ENCODE measurements at places on chromosomes 2 and 18.

DNA sequence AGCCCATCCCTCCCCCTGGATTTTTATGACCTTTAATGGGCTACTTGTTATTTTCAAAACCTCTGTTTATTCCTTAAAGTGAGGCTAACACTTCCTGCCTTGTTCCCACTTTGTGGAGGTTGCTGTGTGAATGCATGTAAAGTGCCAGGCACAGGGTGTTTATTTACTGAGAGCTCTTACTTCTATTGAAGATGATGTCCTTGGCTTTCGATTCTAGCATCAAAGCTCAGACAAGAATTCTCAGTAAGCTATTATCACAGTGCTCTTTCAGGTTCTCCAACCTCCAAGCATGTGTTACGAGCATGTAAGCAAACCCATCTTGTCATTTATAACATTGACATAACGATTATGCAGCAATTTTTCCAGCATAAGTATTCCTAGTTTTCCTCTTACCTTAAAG, 44.2 kb downstream of the DPYSL5 start:
- DNase-seq: no peak

DNA sequence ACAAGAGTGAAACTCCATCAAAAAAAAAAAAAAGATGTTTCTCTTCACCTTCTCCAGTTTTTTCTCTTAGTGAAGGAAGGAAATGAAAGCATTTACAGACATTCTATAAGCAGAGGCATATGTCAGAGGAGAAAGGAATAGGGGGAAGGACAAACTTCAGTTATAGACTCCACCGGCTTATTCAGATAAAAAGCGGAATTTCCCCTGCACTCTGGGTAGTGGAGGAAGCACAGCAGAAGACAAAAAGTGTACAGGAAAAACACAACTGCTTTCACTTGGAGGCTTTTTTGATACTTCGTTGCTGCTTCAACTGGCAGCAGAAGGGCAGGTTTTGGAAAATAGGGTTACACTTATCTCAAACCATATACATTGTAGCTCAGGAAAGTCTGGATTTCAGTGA, 3.2 kb upstream of the MGAT4A start:
- DNase-seq: no peak

GRCh38 chr2:238864207-238865014, 16.5 kb downstream of the TWIST2 start:
- DNase-seq: peak; percentile 92

DNA sequence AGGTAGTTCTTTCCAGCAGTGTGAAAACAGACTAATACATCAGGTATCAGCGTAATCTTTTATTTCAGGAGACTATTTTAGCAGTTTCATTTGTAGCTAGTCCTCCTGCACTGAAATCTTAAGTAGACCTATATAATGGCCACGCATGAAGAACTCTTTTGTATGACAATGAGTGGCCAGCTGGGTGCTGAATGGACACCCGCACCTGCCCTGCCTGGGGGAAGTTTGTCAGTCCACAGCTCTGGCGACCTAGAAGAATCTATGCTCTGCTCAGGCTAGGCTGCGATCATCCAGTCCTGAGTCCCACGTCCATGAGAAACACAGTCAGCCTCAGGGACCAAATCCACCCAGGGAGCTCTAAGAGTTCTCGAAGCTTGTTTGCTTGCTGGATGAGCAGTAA, 709.2 kb upstream of the ID2 start:
- peak; percentile 19 for DNase-seq

DNA sequence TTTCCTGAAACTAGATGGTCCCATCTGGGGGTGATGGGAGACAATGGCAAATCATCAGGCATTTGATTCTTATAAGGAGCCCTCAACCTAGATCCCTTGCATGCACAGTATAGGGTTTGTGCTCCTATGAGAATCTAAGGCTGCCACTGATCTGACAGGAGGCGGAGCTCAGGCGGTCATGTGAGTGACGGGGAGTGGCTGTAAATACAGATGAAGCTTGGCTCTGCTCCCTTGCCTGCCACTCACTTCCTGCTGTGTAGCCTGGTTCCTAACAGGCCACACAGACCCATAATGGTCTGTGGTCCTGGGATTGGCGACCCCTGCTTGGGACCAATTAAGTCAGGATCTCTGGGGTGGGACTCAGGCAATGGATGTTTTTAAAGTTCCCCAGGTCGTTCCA, 293.4 kb downstream of the ZNF521 start:
- DNase-seq: no peak

DNA sequence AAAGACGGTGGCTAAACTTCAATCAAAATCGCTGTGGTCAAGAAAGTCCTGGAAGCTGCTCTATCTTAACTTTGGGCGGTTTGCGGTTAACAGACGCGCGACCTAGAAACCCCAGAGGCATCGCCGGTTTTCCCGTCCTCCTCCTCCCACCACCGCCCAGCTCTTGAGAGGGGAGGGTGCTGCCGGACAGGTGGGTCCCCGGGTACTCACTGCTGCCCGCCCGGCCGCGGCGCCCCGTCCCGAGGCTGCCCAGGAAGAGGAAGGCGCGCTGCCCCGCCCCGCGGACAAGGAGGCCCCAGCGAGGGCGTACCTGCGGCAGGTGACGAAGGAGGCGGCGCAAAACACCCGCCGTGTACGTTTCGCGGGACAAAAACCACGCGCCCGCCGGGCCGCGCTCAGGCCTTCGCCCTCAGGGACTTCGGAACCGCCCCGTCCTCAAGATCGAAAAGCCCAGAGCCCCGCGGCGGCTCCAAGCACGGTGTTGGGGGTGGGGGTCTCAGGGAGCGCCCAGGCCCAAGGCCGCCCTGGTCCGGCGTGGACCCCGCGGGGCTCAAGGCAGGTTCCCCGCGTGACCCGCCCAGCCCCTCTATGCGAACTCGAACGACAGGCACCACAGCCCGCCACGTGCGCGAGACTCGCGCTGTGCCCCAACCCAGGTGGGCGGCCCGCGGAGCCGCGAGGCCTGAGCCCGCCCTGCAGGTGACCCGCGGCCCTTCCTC, at the start of gene SH3YL1:
TSS of gene SH3YL1 (minus strand) at position 259 of the 719 bp plus-strand sequence. CDS start at position 211, 48 bp downstream.
- DNase-seq: no peak

- DNase-seq: no peak
Observed at GRCh38 chr18:49788327-49788898, 24.9 kb downstream of the ACAA2 start.

- no peak for DNase-seq
Observed at GRCh38 chr2:15654727-15655073, 63.0 kb downstream of the DDX1 start.

DNA sequence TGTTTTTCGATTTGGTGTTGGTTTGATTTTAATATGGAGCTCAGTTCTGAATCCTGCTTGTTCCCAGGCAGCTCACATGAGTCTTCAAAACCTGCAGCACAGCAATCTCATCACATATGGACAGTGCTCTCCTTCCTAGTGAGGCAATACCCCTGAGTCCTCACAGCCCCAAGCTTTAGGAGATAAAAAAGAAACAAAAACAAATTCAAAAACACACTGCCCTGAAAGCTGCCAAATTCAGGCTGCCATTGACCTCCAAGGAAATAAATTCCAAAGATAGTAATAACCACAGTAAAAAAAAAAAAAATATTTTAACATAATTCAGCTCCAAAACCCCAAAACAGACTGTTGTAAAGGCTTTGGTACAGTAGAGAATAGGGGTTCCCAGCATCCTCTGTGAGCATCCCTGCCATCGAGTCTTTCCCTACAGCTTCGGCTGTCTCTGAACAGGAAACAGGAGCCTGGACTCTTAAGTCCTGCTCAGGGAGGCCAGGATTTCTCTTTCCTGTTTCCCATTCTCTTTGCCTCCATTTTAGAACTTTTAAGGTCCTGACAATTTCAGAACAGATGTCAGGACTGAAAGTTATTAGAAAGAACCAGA, 14.7 kb upstream of the SP3 start:
- DNase-seq: no peak

DNA sequence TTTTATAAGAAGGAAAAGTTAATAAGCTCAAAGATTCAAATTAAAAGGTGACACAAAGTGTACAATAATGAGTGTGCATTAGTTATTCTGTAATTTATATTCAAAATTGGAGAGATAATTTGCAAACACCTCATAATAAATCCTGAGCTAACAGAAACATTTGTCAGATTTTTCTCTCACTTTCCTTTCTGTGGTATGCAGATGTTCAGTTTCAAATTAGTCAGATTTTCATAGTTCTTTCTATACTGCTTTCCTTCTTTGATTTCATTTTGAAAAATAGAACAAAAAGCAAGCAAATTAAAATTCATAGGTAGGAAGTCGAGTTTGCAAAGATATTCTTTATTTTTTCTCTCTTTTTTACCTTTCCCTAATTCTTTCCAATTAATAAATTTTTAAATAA, 1420.1 kb upstream of the NXPH2 start:
- DNase-seq: no peak

DNA sequence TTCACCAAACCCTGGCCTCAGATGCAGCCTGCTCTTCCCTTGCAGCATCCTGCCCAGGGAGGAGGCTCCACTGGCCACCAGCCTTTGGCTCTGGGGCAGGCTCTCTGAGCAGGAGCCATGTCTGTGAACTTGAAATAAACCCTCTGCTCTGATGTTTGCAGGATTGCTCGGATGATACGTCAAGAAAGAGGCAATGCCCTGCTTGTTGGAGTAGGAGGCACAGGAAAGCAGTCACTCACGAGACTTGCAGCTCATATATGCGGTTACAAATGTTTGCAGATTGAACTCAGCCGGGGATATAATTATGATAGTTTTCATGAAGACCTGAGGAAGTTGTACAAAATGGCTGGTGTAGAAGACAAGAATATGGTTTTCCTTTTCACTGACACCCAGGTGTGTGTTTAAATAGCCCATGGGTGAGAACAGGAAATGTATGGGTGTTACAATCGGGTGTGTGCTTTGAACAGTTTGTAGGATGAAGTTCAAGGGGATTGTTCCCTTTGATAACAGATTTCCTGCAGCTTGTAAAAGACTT, 177.9 kb downstream of the DNAH6 start:
- DNase-seq: no peak

- no peak for DNase-seq
Observed at GRCh38 chr2:96403481-96403880, 67.9 kb downstream of the NCAPH start.

DNA sequence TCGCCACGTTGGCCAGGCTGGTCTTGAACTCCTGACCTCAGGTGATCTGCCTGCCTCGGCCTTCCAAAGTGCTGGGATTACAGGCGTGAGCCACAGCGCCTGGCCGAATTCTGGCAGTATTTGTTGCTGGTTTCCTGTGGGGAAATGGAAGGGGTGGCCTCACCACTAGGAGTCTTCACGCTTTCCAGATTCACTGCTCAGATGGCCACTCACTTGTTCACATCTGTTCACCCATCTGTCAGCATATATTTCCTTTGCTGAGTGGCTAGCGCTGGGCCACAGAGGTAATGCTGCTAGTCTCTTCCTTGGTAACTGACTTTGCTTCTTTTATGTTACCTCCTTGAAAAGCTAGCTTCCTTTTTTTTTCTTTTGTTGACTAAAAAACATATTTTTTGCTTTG, 27.2 kb downstream of the TMEM177 start:
- no peak for DNase-seq

- DNase-seq: no peak
Observed at GRCh38 chr18:11548916-11549551, 60.4 kb upstream of the SLC35G4 start.

GRCh38 chr2:236211296-236211695, 43.1 kb upstream of the GBX2 start:
- DNase-seq: no peak

- DNase-seq: peak; percentile 26
Observed at GRCh38 chr18:55097456-55098170, 138.4 kb upstream of the CCDC68 start.

DNA sequence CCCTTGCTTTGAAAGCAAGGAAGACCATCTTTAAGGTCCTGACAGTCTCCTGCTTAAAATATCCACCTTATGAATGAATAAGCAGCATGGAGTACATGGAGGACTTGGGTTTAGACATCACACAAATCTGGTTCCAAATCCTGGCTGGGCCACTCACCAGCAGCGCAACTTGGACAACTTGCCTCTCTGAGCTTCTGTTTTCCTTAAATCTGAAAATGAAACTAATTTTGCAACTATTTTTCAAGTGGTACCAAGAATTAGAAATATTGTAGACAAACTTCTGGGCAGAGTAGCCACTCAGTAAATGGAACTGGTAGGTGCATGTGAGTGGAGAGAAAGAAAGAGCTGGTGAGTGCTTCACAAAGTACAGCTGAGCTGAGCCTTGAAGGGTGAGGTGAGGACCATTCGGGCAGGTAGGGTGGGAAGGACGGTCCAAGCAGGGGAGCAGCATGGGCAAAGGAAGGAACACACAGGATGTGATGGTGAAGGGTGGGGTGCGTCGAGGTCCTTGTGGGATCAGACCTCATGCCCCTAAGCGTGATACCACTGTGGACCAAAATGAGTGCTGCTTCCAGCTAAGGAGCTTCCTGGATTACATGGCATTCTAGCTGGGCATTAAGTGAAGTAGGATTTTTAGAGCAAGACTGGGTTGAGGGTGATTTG, 14.4 kb upstream of the TET3 start:
- no peak for DNase-seq

DNA sequence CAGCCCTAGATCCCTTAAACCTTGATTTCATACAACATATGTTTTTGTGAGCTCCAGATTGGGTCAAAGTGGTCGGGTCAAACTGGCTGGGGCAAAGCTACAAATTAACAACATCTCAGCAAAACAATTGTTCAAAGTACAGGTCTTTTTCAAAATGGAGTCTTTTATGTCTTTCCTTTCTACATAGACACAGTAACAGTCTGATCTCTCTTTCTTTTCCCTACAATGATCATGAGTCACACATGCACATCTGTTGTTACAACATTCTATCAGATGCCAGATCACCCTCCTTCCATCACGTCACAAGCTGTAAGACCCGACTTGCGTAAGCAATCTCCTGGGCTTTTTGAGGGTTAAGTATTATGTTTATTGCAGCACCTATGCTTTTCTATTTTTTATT, 55.1 kb downstream of the RHOB start:
- no peak for DNase-seq

- no peak for DNase-seq
Observed at GRCh38 chr2:172129404-172129803, 26.7 kb upstream of the DLX2 start.

DNA sequence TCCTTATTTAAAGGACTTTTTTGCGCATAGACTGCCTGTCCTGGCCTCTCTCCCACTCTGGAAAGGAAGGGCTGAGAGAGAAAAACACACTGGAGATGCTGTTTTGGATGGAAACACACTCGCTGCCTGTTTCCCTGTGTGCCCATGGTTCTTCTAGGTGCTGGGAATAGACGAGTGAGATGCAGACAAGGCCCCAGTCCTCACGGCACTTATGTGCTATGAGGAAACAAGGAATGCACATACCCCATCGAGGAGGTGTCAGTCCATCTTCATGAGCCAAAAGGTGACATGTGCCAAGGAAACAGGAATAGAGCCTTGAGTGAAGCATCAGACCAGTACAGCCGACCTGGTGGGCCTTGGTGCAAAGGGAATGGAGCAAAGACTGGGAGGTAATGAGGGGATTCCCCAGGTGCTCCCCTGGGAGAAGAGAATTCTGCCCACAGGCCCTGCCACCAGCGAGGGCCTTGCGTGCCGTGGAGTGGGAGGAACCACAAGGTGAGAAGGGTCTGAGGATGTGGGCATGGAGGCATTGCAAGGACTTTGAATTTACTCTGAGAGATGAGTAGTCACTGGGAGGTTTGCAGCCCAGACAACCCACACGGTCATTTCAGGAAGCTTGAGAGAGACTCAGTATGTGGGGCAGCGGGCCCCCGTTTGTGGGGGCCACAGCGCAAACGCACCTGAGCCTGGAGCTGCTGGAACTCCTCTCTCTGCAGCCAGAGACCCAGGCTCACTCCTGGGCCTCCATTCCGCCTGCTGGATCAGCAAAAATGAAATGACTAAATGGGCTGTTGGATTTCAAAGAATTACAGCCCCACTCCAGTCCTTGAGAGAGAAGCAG, 197.5 kb upstream of the COPS8 start:
- DNase-seq: no peak

Measured in DMS153 (cell line).